ENCODE measurements at places on chromosomes 5 and 9.

GRCh38 chr9:134980516-134980915 is 62.8 kb upstream of the FCN1 start:
- DNase-seq: no peak

DNA sequence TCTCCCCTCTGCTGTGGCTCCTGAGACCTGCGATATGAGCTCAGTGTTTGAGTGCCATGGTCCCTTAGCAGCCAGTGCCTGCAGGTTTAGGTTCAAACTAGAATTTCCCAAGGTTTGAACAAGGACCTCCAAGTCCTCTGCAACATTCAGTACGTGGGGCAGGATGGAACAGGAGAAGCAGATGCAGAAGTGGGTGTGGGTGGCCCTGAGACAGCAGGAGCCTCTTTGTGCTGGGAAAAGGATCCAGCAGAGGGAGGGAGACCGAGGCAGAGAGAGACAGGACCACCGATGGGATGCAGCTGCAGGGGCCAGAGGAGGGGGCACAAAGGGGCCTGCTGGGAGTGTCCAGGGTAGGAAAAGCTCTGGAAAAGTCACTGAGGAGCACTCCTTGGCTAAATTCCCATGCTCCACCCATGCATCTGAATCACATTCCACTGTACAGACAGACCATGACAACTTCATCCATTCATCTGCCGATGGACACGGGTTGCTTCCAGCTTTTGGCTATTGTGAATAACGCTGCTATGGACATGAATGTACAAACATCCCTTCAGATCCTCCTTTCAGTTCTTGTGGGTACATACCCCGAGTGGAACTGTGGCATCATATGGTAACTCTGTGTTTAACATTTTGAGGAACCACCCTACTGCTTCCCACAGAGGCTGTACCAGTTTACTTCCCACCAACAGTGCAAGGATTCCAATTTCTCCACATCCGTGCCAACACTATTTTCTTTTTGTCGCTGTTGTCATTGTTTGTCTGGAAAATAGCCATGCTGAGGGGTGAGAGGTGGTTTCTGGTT is 26.7 kb upstream of the SUSD3 start:
- DNase-seq: no peak

GRCh38 chr5:175123542-175123941 is 320.4 kb downstream of the DRD1 start:
- DNase-seq: no peak

DNA sequence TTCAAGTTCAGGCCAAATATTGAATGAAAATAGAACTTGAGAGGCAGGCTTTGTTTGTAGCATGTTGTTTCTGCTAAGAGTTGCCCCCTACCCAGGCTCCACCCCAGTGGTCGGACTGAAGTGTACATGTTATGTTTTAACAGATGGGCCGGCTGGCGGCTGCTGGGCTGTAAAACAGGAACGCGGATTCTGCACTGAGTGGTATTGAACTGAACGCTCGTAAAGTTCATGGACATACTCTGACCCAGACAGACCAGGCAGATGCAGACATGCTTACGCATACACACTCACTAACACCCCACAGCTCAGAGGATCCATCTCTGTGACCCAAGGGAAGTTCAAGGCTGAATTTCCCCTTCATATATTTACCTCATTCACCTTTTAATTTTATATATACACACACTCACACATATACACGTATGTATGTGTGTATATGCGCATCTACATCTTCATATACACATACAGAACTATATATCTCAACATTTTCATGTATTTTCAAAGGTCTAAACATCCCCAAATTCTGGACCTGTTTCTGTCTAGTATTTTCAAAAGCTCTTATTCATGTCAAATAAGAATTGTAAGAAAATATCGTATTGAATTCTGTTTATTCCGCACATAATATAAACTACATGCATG is 1.4 kb downstream of the MARCHF3 start:
- no peak for DNase-seq

DNA sequence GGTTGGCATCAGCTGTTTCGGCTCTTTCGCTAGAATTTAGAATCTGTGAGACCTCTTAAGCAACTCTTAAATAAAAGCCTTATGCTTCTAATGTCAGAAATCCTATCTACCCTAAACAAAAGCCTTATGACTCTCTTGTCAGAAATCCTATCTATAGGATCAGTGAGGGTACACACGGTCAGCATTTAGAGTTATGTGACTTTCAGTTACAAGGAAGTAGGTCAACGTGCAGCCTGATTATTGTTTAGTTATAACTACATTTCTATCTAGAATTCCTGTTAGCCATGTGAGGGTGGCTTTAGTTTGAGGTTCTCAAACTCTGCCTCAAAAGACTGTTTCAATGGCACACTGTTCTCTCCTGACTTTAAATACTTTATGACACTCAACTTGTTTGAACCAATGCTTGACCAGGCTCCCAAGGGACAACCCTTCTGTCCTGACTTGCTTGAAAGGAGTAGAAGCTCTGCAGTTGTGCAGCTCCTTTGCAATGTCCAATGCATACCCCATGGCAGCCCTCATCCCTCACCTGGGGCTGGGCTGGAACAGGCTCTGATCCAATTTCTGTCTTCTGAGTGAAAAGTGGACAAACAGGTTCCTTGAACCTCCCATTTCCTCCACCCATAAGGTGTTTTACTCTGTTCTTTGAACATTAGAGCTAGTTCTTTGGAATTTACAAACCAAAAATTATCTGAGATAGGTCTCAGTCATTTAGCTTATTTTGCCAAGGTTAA is 251.6 kb upstream of the PIK3R1 start:
- no peak for DNase-seq

- no peak for DNase-seq
Measured at GRCh38 chr9:137582286-137582860, 3.6 kb upstream of the DPH7 start.

- no peak for DNase-seq
Measured at GRCh38 chr5:88819301-88819999, 63.5 kb downstream of the MEF2C start.

- no peak for DNase-seq
Measured at GRCh38 chr9:127130235-127130634, 7.8 kb upstream of the ANGPTL2 start.

- no peak for DNase-seq
Measured at GRCh38 chr9:112038017-112038408, 137.1 kb downstream of the SUSD1 start.

GRCh38 chr5:111488353-111488752 is 24.0 kb downstream of the STARD4 start:
- no peak for DNase-seq

GRCh38 chr5:154493274-154493673 is 15.2 kb upstream of the HAND1 start:
- DNase-seq: no peak

DNA sequence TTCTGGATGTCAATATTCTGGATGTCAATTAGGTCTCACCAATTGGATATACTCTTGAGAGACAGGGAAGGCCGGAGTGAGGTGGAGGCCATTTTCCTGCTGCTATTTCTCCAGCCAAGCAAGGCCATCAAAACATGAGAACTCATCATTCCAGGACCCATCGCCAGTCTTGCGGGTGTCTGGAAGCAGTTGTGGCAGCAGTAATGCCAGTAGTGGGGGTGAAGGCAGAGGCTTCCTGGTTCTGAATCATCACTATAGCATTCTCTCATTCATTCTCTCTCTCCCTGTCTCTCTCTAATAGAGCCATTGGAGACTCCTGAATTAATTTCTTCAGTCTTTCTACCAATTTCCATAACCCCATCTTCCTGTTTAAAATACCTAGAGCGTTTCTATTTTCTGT is 71.8 kb downstream of the EGFLAM start:
- DNase-seq: no peak

GRCh38 chr5:74641735-74642542 is 1.4 kb upstream of the ENC1 start:
- DNase-seq: no peak

DNA sequence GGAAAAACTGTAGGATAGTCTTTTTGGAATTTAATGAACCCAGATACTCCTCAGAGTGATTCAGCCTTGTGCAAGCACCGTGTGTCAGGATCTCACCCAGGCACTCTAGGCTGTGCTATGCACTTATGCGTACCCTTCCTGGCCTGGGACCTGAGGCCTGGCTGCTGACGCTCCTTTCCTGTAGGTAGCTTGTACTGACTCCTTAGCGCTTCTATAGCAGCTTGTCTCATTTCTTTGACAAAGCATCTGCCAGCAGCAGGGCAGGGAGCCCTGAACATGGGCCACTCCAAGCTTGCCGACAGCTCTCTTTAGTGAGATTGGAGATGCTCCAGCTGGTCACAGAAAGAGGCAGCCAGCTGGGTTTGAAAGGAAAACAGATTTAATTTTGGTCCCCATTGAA is 147.3 kb downstream of the SGCD start:
- DNase-seq: no peak

- DNase-seq: no peak
Measured at GRCh38 chr9:77575785-77576184, 72.3 kb downstream of the GNA14 start.

- no peak for DNase-seq
Measured at GRCh38 chr5:31332160-31332559, 138.7 kb downstream of the CDH6 start.

DNA sequence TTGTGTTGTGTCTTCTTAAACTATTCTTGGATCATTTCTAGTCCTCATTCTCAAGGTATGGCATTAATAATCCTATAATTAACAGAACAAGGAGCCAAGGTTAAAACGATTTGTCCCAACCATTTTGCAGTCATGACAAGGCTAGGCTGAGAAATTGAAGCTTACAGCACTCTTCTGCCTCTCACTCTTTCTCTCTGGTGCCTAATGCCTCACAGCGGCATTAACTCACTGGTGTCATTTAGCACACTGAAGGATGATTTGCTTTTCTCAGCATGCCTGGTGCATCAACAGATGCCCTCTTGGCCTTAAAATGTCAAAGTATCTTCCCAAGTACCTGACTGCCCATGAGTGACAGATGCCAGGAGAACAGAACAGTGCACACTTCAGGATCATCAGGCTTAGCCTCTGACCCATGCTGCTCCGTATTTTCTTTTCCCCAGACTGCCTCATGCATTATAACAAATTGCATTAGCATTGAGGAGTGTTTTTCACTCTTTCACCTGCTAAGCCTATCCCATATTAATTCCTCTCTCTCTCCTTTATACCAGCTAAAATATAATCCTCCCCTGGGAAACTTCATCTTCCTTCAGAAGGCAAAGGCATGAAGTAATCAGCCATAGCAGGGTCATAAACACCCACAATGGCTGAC is 61.1 kb upstream of the SV2C start:
- no peak for DNase-seq

DNA sequence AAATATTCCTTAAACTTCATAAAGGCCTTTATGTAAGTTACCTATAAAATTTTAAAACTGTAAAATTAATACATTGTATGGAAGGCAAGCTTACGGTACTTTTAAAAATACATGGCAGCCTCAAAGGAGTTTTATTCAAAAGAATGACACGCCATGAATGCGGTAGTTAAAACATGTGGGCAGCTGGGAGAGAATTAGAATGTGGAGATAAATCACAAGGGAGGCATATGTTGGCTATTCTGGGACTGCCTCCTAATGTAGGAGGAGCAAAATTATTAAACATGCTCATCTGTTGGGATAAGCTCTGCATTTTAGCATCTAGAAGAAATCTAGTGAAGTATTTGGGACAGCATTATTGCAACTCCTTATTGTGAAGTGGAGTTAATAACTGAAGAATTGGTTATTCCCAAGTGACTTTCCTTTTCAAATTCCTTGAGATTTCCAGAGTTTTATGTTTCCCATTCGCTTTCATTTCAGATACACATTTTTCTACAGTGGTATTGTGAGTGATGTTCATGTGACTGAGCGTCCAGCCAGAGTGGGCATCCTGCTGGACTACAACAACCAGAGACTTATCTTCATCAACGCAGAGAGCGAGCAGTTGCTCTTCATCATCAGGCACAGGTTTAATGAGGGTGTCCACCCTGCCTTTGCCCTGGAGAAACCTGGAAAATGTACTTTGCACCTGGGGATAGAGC is 109.4 kb downstream of the CMYA5 start:
- DNase-seq: no peak

DNA sequence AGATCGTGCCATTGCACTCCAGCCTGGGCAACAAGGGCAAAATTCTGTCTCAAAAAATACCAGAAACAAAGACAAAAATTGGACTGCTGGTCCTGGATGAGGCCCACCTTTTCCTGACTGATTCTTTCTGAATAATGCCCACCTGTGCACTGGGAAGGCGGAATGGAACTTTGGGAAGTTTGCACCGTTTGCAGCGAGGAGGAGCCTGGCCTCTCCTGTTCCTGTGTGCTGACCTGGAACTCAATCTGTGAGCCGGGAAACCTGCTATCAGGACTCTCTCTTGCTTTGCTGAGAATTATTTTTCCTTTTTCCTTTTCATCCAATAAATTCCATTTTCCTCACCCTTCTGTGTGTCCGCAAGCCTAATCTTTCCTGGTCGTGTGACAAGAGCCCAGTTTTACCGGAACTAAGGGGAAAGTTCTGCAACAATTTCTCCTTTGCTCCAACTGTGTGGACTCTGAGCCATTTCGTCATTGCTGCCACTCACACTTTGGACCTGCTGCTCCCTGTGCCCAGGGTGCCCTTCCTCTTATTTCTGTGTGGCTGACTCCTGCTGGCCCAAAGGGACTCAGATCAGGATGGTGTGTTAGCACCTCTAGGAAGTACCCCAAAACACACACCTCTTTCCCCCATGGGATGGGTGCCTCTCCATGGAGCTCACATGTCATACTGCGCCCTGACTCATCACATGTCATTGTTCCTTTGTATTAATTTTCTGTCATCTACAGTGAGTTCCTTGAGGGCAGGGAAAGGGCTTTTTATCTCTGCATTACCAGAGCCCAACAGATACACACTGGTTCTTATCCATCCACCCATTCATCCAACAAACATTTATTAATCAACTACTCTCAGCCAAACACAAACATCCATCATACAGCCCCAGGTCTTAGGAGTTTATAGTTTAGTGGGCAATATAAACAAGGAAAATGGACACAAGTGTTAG is 4.7 kb upstream of the GLRX start:
- DNase-seq: no peak

DNA sequence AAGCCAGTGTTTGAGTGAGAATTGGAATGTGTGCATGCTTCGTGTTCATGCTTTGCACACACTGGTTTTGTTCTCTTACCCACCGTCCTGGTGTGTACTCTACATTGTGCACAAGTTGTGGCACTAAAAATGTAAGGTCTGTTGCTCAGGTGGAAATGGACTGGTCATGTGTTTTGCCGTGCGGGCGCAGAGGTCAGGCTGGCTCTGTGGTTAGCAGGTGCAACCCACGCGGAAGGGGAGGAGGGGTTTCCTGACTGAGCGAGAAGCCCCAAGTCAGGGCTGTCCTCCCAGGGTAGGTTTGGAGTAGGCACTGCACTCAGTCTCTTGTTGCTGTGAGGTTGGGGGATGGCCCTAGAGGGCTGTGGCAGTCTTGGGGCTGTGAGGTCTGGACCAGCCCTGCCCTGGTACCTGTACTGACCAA is 86.6 kb downstream of the EHMT1 start:
- no peak for DNase-seq

- DNase-seq: no peak
Measured at GRCh38 chr9:20364959-20365358, 257.3 kb downstream of the MLLT3 start.

DNA sequence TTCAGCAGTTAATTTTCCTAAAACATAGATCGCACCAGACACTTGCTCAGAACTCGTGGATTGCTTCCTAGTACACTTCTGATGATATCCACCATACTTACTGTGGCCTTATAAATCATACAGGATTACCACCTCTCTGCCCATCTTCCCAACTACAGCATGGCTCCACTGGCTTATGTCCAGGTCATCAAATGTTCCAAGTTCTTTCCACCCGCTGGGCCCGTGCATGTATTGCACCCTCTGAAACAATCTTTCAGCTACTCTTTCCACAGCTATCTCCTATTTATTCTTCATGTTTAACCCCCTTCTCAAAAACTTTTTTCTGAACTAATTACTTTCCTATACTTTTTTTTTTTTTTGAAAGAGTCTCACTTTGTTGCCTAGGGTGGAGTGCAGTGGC is 18.5 kb downstream of the FBXW2 start:
- DNase-seq: no peak

GRCh38 chr9:129619787-129620668 is 873 bp downstream of the C9orf50 start:
- no peak for DNase-seq
